Activated T-helper 2 cell treated with anti-CD3 and anti-CD28 coated beads, Interferon-gamma antibody, Interleukin-2, Interleukin-4, amounts not matched to agents 10 μg/mL and 5 μg/mL and 100 μg/mL, durations not matched to agents 14 hours and 24 hours and 36 hours (primary cell): ENCODE measurements at places on chromosomes 6 and 20.

- no peak for DNase-seq
Measured at GRCh38 chr6:52049252-52050050, 38.0 kb downstream of the PKHD1 start.

DNA sequence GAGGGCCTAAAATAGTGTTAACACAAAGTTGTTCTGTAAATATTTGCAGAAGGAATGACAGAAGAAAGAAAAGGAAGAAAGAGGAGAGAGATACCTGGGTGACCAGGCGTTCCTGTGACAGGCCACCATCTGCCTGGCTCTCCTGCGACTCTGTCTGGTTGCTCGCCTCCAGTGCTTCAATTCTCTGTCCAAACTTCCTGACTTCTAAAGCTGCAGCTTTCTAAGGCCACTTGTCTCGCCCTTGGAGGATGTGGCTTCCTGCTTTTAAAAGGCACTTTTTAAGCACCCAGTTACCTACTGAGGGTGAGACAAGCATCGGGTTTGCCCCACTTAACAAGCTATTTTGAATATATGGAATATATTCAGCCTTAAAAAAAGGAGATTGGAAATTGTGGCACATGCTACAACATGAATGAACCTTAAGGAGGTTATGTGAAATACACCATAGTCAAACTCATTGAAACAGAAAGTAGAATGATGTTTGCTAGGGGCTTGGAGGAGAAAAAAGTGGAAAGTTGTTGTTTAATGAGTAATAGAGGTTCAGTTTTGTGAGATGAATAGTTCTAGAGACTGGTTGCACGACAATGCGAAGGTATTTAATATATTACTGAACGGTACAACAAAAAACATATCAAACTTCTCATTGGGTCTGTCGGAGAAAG lies 32.8 kb downstream of the VIP start:
- no peak for DNase-seq

GRCh38 chr6:72035486-72035885 lies 149.1 kb downstream of the RIMS1 start:
- no peak for DNase-seq

DNA sequence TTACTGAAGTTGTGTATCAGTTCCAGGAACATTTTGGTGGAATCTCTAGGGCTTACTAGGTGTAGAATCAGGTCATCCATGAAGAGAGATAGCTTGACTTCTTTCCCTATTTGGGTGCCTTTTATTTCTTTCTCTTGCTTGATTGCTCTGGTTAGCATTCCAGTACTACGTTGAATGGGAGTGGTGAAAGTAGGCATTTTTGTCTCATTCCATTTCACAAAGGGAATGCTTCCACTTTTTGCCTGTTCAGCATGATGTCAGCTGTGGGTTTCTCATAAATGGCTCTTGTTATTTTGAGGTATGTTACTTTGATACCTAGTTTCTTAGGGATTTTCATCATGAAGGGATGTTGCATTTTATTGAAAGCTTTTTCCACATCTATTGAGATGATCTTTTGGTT lies 195.3 kb downstream of the MOXD1 start:
- no peak for DNase-seq

DNA sequence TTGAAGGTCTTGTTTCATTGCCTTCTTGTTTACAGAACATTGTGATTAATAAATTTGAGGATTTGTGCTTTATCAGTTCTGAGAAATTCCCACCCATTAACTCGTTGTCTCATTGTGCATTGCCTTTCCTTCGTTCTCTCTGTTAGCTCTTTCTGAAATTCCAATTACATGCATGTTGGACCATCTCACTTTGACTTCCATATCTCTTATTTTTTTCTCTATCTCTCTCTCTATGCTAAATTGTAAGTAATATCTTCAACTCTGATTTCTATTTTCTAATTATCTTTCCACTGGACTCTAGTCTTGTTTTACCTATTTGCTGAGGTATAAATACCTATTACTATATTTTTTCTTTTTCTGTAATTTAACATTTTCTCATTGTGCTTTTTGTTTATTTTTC lies 92.3 kb downstream of the SHLD1 start:
- DNase-seq: no peak

DNA sequence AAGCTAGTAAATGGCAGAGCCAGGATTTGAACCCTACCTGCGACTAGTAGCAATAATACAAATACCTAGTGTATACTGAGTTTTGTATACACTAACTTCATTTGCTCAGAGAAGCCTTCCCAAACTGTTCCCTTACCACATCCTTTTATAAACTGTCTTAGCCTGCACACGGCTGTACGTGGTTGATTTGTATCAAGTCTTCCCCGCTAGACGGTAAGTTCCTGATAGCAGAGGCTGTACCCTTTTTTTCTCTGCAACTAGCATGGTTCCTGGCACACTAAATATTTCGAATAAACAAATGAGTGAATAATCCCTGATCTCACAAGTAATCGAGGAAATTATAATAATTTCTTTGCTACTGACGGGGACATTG lies 636 bp downstream of the RTF2 start:
- DNase-seq: no peak

DNA sequence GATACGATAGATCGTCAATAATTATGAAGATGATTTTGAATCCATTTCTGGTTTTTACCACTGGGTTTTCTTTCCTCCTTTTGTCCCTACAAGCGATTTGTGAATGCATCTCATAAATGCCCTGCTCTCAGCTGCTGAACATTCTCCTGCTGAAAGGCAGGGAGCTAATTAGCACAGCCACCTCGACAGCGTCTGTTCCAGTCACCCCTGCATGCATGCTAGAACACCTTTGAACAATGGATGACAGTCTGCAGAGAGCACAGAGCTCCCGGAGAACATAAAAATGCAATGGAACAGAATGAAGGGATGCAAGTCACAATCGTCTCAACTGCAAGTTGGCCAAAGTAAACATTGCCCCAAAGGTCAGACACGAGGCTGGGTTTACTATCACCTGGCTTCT lies 105.8 kb downstream of the SLC35B3 start:
- DNase-seq: no peak

- DNase-seq: no peak
Measured at GRCh38 chr20:49885558-49886332, 29.6 kb downstream of the SPATA2 start.

GRCh38 chr6:90028066-90028778 lies 134.0 kb downstream of the GJA10 start:
- DNase-seq: no peak

- no peak for DNase-seq
Measured at GRCh38 chr6:107894809-107895396, 63.1 kb downstream of the SEC63 start.

DNA sequence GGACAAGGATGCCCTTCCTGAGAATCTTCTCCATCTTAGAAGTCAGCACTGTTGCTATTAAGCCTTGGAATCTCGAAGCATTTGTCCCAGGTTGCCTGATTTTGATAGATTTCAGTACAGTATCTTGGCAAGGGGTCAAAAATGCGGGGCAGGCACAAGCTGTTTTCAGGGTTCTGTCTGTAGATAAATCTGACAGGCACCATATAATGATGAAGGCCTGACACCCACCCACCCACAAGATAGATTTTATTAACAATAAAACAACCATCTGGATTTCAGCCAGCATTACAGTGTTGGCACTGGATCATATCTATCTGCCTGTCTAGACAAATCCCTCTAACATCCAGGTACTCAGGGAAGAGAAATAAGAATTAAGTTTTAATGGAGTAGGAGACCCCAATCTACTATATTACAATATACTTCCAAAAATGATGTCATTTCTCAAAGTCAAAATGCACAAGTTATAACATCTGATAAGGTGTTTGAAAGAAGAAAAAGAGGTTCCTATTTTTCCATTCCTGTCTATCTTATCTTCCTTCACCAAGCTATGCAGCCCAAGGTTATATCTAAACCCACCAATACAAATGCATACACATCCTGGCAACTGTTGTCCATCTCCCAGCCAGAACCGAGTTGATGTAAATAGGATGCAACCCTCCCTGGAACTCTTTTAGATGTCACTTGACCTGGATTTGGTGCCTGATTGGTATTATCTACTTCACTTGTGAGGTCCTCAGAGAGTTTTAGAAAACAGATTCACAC lies 10.7 kb downstream of the NEDD9 start:
- no peak for DNase-seq

DNA sequence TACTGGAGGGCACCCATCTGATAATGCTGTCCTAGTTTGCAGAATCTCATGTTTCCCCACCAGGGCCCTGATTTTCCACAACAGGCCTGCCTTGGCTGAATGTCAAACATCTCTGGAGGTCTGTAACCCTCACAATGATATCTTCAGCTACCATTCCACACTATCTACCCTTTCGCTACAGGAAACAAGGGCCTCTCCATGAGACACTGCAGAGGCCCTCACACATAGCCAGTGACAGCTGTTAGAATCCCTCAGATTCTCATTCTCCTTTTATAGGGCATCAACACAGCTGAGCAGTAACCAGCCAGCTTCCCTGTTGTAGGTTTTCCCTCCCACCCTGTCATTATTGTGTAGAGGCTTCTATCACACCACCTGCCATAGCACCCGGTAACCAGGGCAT lies 29.6 kb upstream of the MICB start:
- DNase-seq: no peak

- DNase-seq: no peak
Measured at GRCh38 chr20:8474027-8474668, 342.1 kb downstream of the PLCB1 start.
